ENCODE measurements at places on chromosomes 7 and 10.

GRCh38 chr7:126840869-126841268, 411.9 kb downstream of the GRM8 start:
- no peak for DNase-seq

GRCh38 chr10:79084012-79084971, 15.5 kb downstream of the ZMIZ1 start:
- no peak for DNase-seq

GRCh38 chr7:47418601-47419309, 163.2 kb downstream of the TNS3 start:
- DNase-seq: no peak

DNA sequence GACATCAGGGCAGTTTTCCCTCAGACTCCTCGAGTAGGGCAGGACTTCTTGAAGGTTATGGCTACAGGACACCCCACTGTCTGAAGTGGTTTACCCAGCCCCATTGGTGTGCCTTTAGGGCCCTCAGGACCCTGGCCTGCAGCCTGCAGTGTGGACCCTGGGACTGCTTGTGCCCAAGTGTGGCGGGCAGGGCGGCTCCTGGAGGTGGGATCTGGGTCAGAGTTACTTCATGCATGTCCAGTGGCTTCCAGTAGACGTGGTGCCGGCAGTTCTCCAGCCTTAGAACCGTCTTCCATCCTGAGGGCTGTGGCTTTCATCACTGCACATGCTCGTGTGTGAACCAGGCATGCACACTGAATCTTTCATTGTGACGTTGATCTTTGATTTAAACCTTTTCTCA, 16.7 kb downstream of the EIF3B start:
- DNase-seq: no peak

All from stimulated activated CD8-positive, alpha-beta memory T cell treated with anti-CD3 and anti-CD28 coated beads, Interleukin-15, amount 100 ng/mL, for 1 hour (primary cell).